NCI-H526 treated with DMSO at 0.1 percent for 48 hours (cell line): ENCODE measurements at places on chromosomes 16 and 17.

DNA sequence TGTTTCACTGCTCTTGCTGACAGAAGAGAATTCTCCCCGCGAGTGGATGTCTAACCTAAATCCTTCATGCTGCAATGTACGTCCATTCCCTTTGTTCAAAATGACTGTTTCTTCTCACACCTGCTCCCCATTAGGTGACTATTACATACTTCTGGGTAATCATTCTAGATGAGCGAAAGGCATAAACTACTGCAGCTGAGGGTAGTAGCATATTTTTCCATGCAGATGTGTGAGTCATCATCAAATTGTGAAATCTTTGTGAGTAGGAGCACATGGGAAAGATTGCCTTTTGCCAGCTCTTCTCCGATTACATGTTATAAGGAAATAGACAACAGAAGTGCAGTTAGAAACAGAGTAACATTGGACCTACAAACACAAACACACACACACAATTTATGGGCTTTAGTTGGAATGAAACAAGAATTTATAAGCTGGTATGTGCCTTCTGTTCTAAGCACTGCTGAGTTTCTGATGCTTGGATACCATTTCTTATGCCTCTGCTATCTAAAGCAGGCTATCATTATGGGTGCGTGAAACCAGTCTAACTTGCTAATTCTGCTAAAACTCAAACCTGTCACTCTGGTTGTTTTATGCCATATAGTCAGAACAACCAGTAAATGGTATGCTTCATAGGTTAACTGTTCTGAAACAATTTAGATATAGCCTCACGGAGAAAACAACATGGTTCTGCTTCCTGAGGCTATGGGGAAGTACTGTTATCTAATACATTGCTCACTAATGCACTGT, 346.9 kb upstream of the PSMD7 start:
- no peak for DNase-seq

- no peak for DNase-seq
Measured at GRCh38 chr17:34581446-34582184, 2.2 kb downstream of the TMEM132E start.

- no peak for DNase-seq
Measured at GRCh38 chr16:27495191-27495590, 54.5 kb downstream of the GTF3C1 start.

- no peak for DNase-seq
Measured at GRCh38 chr17:41935641-41936040, 5.2 kb downstream of the ODAD4 start.

DNA sequence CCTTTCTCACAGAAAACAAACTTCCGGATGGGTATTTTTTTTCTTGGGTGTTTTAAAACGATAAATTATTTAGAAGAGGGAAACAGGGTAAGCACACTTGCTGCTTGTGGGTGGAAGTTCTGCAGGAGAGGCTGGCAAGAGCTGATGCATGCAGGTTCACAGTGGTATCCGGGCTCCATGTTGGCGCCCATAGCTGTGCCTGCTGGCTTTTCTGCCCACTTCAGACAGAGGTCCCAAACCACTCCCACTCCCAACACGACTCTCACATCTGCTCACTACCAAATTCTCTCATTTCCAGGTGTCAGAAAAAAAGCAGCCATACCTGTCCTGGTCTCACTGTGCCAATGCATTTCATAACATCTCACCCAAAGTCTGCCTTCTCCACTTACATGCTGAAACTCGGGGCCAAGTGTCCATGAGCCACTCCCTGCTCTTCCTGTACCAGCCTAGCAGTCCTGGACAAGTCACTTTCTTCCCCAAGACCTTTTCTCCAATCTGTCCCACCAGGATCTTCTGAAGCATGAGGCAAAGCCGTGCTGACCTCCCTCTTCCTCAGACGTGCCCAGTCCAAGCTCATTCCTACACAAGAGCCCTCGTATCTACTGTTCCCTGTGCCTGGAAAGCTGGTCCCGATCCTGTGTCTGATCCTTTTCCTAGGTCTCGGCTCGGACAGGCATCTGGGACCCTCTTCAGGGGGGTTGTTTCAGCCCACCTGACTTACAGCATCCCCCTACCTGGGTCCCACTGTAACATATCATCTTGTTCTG, 1.5 kb downstream of the CD300LF start:
- no peak for DNase-seq

GRCh38 chr16:12081048-12081404, 104.5 kb downstream of the SNX29 start:
- DNase-seq = no peak

DNA sequence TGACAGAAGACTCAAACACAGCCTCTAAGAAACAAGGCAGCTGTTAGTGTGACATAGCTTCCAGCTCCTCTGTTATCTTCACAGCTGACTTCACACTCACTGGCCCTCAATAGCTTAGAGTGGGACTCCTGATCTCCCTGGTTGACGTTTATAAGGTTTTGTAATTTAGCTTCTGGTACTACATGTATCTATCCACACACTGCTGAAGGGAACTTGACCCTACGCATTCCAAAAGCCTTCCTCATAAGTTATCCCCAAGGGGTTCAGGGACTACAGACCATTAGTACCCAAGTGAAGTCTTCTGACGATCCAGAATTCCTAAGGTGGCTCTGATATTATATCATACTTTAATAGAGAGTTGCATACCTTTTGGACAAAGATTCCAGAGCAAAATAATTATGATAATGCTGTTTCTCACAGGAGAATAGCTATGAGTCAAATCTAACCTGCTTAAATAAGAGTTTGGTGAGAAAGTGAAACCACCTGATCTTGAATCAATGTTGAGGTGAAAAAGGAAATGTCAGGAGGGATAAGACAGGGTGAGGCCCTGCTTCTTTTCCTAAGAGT, 14.5 kb downstream of the ACACA start:
- DNase-seq = no peak

DNA sequence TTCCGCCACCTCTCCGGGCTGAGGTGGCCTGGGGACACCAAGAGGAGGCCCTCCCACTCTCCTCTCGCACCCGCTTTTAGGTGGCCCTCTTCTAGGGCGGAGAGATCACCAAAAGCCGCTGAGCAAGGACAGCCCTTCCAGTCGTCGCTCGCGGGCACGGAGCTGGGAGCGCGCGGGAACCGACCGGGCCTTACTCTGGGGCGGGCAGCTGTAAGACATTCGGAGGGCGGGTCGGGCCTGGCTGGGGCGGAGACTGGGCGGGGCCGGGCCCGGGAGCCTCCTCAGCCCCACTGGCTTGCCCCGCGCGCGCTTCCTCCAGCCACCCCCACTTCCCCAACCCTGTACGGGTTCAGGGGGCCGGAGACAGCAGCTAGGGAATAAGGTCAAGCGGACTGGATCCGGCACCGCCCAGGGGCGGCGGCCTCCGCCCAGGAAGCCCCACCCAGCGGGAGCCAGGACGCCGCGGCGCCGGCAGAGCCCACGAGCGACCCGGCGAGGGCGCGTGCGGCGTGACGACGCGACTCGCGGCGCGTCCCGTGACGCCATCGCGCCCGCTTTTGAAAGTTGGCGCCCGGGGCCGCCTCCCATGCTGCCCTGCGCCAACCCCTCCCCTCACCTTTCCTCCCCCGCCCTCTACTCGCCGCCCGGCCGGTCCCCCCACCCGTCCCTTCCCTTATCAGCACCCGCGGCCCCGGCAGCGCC, 351 bp upstream of the CTCF start:
- DNase-seq = peak; percentile 78

- DNase-seq = no peak
Measured at GRCh38 chr16:9766891-9767290, 415.3 kb downstream of the GRIN2A start.

DNA sequence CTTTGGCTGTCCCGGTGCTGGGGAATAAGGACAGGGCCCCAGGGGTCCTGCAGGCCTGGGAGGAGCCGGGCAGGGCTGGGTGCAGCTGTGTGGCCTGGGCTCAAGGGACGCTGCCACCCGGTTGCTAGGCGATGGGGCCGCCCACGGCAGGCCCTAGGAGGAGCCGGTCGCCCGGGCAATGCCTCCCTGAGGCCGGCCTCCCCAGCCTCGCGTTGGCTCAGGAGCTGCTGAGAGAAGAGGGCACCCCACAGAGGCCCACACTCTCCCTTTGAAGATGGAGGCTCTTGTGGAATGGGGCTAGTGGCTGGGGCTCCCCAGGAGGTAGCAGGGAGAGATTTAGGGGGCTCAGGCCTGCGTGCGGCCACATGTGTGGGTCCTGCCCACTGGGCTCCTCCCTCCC, at the start of gene CIBAR2:
Gene CIBAR2, minus strand, starts transcription at position 109 of the 400 bp plus-strand sequence. CDS start 120 bp downstream, outside the sequence.
- no peak for DNase-seq

GRCh38 chr17:76714822-76715495, 4.2 kb upstream of the MXRA7 start:
- no peak for DNase-seq

DNA sequence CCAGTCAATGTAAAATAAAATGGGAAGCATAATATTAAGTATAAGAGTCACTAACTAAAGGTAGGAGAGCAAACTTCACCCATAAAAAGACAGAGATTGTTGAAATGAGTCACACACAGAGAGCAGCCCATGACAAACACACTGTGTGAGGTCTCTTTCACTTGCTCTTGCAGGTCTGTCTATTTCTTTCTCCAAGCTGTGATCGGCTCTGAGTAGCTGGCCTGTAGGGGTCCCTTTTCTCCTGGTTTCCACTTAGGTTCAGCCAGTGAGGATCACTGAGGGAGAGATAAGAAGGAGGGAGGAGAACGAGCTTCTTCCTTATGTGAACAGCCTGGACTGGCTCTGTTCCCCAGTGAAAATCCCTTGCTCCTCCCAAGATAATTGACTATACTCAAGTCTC, 133.7 kb upstream of the HS3ST3A1 start:
- DNase-seq = no peak

DNA sequence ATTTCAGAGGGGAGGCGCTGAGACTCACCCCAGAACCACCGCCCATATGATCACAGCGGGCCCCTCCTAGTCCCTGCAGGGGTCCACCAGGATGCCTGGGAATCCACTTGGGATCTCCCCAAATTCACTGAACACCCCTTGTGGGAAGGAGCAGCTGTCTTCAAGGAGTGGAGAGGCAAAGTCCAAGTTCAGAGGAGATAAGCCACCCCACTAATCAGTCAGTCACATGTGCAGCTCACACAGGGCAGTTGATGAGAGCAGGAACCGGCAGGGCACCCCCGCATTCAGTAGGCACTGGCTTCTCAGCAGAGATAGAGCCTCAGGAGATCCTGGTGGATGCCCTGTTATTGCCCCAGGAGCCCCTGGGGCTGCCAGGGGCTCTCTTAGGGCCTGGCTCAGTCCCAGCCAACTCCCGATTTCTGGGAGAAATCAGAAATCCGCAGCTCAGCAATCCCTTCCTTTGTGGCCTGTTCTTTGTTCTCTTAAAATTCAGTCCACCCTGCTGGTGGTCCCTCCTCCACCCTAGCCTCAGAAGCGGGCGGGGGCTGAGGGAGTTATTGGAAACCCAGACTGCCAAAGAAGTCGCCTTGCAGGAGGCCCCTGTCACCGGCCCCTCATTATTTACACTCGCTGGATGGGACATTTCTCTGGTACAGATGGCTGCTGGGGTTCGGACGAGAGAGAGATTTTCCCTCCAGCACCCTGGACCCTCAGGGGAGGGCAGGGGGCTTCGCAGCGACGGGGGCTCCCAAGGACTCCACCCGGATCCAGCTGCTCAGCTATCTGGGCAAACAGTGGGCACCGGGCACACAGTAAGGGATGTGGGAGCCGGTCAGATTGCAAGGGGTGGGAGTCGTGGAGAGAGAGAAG, 1.8 kb downstream of the CDC42EP4 start:
- DNase-seq = no peak

DNA sequence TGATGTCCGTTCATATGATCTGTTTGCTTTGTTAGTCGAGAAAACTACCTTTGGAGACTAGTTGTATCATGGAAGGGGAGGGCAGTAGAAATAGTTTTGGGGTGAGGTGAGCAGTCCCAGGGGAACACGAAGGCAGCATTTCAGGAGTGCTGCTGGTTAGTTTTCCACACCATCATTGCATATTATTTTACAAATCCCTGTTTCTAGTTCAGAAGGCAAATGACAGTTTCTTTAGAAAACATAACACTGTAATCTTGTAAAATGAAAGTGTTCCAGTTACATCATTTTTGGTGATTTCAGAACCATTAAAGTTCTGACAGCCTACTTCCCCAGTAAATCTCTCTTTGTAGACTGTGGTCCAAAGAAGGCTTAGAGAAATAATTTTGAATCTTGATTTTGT, 25.4 kb downstream of the BANP start:
- DNase-seq = no peak

- no peak for DNase-seq
Measured at GRCh38 chr16:1057252-1057932, 15.2 kb upstream of the SSTR5 start.

DNA sequence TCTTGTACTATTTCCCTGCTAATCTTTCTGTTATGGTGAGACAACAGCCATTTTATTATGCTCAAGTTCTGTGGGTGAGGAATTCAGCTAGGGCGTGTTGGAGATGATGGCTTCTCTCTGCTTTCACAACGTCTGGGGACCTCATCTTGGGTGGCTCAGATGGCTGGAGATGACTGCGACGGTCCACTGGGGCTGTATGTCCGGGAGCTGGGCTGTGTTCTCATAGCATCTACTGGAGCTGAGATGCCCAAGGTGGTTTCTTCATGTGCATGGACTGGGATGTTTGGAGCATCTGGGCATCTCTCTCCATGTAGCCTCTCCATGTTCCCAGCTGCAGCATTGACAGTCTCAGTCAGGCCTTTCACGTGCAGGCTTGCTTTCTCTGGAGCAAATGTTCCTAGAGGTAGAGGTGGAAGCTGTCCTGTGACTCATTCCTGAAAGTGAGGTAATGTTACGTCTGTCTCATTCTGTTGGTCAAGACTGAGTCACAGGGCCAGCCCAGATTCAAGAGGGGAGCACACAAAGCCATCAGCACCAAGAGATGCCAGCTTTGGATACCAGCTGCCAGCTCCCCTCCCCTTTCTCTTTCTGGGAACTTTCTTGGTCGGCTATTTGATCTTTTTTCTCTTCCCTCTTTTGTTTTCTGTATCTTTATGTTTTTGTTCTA, 96.2 kb downstream of the RAP1GAP2 start:
- no peak for DNase-seq

- DNase-seq = peak; percentile 14
Measured at GRCh38 chr17:27206447-27206846, 87.5 kb upstream of the WSB1 start.

- no peak for DNase-seq
Measured at GRCh38 chr17:81635431-81635830, 1.5 kb downstream of the NPLOC4 start.

GRCh38 chr17:17661134-17661533, 20.1 kb upstream of the RAI1 start:
- no peak for DNase-seq

GRCh38 chr17:70906808-70907207, 737.5 kb downstream of the KCNJ2 start:
- DNase-seq = peak; percentile 26

DNA sequence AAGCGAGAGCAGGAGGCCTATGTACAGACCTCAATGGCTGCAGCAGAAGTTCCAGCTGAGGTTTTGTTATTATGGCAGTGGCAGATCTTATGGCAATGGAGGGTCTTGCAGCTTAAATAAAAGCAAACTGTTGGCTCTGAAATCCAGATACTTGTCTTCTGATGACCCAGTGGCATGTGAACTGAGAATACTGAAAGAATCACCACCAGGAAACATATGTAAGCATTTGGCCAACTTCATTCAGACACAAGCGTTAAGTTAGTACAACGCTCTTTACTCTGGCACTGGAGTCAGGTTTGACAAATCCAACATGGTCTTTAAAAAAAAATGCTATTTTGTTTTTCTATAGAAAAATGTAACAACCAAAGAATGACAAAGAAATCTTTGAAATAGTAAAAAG, 70.5 kb downstream of the CFDP1 start:
- no peak for DNase-seq
